ENCODE measurements at places on chromosomes 5 and 9.
A peak's percentile ranks its signal among the peaks of the same experiment; 100 is the strongest.

DNA sequence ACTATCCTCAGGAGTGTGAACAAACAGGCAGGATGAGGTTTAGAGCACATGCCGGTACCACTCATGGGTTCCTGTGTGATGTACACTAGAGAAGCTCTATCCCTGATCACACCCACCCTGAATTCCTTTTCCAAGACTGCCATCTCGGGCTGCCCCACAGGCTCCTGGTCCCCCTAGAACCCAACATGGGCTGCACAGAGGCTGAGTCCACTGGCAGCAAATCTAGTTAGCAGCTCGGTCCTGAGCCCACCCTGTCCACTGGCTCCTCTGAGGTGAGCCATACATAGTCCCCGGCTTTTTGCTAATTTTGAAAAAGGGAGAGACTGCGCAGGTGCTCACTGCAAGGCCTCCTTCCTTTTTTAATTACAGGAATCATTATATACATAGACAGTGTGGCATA lies 227.0 kb downstream of the FSTL4 start:
- no peak for DNase-seq

DNA sequence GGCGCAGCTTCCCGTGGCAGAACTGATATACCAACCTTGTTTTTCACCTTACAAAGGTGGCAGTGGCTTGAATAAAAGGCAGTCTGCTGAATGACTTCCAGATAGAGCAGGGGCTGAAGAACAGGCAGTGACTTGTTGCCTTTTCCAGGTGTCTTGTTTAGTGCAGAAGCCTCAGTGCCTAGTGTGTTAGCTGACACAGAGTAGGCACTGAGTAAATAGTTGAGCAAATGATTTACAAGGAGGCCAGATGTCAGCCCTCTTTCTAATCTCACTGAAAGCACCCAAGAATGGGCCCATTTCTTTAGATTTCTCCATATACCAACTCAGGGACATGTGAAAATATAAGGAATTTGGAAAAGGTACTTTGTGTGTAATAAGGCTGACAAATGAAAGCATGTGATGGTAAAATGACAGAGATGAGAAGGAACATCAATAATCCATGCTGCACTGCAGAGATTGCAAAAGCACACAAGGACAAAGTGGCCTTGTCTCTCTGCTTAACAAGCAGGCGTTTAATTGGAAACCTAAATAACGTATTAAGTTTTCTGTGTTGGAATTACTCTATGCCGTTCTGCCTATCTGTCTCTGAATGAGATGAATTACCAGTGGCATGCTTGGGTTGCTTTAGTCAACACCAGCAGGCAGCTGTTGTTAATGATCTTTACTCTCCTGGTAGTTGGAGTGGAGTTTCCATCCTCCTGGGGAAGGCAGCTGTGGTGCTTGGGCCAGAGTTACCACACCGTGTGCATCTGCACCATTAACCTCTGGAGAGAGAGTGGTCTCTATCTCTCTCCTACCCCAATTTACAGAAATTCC lies 360.1 kb upstream of the C9orf72 start:
- no peak for DNase-seq

GRCh38 chr5:151154931-151155774 lies 2.4 kb downstream of the ANXA6 start:
- no peak for DNase-seq

- no peak for DNase-seq
Observed at GRCh38 chr9:1400983-1401382, 350.8 kb downstream of the DMRT2 start.

- DNase-seq: no peak
Observed at GRCh38 chr5:136137497-136138220, 5.0 kb downstream of the SMAD5 start.

GRCh38 chr9:27726244-27727081 lies 153.2 kb upstream of the C9orf72 start:
- DNase-seq: no peak

- DNase-seq: no peak
Observed at GRCh38 chr5:2738700-2739359, 12.6 kb downstream of the IRX2 start.

DNA sequence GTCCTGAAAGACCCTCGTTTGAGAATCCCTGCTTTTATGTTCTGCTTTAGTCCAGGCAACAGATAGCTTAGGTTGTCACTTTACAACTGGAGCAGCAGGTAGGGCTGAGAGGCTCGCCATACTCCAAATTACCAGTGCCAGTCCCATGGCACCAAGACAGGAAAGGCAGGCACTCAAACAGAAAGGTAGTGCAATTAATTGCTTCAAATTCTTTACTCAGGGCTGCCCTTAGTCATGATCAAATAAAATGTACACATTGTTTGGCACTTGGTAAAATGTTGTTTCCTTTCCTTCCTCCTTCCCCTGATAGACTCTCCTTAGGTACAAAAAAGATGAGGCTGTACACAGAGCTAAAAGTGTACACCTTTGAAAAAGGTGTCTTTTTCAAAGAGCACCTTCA lies 115.8 kb upstream of the CCDC152 start:
- no peak for DNase-seq

GRCh38 chr9:76537150-76537646 lies 78.2 kb downstream of the GCNT1 start:
- no peak for DNase-seq

GRCh38 chr9:124558777-124559470 lies 51.7 kb upstream of the NR5A1 start:
- no peak for DNase-seq

DNA sequence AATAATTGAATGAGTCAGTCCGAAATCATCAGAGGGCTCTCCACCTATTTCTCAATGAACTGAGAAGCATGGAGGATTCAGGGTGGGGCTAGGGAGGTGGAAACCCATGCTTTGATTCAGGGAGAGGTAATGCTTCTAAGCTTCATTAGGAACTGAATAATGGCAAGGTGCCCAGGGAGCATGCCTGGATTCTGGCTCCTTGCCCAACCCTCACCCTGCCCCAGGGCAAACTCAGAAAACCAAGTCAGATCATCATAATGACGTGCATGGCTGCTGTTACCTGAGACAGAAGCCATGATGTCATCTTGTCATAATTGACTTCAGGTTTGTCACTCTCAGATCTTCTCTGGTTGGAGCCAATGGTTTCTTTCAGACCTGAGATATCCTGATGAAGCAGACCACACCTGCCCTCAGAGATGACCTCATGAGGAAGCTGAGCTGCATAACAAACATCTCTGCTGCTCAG lies 199.6 kb downstream of the SYK start:
- DNase-seq: no peak

DNA sequence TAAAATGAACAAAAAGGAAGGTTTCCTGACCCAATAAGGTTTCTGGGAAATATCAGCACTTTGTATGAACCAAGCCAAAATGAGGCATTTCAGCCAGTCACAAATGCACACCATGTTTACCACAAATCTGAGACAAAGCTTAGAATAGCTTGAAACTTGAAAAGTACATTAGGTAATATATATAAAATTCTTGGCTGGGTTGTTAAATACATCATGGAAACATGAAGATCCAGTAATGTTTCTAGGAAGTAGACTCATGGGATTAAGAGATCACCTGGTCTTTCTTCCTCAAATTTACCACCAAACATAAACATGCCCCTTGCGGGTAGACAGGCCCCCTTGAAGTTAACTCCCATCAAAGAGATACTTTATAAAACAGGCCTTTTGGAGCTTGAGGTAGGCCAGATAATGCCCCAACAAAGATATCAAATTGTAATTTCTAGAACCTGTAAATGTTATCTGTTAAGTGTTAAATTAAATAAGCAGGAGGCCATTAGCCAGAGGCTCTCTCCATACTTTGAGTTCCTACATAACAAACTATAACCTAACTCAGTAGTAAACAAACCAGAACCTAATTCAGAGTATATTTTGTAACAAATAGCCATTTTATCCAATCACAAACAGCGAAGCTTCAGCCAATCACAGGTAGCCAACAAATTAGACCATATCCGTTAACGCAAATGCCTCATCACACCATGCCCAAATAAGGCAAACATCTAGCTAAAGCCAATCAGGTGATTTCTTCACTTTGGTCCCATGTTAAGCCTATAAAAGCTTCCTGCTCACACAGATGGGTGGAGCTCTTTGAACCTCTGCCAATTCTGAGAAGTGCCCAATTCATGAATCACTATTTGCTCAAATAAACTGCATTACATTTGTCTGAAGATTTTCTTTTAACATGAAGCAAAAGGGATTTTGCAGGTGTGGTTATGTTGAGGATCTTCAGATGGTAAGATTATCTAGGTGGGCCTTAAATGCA lies 127.9 kb upstream of the TARS1 start:
- DNase-seq: no peak

DNA sequence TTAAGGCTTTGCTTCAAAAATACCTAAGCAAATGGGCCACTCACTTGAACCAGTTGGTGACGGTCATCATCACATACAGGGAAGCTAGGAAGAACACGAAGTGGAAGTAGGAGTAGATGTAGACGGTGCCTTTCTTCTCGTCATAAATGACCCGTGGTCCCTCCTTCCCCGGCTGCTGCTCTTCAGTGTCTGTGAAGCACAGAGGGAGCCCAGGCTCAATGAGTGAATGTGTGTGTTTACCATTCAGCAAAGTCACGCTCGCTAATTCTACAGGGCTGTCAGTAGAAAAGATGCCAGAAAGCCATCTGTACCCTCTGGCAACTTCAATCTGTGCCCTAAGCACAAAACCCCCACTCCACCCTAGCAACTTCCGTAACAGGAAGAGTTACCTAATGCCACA lies 109.8 kb downstream of the SERINC5 start:
- no peak for DNase-seq

GRCh38 chr5:68431601-68432337 lies 216.2 kb downstream of the PIK3R1 start:
- no peak for DNase-seq

GRCh38 chr9:122143876-122144405 lies 15.6 kb downstream of the NDUFA8 start:
- no peak for DNase-seq

- peak; percentile 47 for DNase-seq
Observed at GRCh38 chr5:177116631-177117373, 16.8 kb upstream of the NSD1 start.

DNA sequence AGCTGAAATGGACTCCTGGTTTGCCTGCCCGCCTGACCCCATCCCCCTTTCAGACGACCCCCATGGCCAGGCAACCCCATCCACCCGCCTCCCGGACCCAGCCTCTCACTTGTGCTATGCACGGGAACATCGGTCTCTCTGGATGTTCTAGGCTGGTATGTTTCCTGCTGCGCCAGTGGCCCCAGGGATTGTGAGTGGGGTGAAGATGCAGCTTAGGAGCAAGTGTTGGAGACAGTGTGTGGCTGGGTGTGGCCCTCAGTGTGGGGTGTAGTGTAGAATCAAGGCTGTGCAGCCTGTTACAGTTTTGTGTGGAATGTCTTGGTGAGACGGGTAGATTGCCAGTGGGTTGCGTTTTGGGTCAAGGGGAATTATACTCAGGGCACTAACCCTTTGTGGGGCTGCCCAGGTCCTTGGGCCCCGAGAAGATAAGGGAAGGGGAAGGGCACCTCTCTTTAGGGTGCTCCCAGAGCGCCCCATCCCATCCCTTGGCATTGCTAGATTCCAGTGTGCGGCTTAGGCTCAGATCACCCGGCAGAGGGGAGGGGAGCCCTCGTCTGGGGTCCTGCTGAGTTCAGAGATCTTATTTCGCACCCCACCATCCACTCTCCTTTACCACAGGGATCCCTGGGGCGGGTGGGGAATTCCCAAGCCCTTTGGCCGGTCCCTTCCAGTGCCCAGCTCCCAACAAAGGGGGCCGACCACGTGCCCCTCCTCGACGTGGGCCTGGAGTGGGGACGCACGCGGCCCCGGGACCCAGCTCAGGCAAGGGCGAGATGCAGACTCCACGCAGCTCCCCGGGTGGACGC lies 4.6 kb downstream of the IER5L start:
- no peak for DNase-seq

DNA sequence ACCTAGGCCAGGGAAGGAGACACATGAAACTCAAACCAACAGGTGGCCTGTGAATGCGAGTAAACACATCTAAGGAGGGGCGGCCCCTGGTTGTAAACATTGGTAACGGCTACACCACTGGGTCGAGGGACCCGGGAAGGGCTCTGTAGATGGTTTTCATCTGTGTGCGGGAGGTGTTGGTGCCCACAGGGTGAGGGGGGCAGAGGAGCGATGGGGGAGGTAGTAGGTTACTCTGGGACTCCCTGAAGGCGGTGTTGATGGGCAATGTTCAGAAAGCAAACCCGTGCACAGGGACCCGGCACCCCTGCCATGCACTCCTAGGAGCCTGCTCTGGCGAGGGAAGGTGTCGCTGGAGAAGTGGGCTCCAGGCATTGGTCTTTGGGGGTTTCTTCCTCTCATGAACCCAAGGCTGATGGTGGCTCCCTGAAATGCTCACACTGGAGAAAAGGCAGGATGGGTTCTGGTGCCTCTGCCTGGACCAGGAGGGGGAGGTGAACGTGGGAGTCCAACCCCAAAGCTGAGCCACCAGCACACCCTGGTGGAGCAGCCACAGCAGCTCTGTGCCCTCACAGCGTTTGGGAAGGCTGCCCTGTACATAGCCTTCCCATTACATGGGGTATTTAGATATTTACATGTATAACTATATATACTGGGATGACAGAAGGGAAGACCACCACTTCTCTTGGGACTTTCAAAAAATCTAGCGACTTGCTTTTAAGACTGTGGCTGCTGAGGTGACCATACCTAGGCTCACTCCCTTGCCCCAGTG lies 103.2 kb downstream of the ENTREP1 start:
- DNase-seq: no peak

DNA sequence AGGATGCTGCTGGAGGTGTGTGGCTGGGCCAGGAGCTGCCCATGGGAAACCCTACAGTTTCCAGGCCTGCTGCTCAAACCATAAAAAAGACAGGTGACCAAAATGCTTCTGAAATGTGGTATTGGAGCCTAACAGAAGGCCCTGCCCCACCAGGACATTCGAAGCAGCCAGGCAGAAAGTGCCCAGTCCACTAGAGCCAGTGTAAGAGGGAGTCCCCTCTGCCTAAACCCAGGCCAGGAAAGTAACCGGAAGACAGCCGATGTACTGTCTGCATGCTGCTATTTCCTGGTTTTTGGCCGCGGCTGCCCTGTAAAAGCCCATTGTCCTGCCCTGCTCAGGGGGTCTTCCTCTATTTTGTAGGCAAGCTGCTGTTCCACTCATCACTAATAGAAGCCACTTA lies 150.7 kb upstream of the IRX2 start:
- DNase-seq: no peak

DNA sequence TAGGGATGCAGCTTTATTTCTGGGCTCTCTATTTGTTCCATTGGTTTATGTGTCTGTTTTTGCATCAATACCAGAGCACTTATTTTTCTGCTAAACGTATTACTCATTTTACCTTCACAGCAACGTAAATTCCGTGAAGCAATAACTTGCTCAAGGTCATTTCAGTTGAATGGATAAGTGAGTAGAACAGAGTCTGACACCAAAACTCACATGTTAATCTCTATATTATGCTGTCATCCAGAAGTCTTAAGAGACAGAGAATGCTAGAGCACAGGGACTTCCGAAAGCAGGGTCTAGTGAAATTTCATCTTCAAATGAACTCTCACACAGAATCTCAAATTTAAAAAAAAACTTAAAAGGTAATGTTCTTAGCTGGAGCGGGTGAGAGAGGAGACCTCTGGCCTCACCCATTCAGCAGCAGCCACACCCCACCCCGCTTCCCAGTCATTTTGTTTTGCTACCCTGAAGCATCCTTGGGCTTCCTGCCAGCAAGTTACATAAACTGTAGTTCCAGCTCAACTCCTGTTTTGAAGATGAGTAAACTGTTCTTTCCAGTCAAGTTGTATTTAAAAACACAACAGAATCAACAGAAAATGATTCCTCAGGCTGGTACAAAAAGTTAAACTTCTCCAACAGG lies 69.3 kb downstream of the TRIM36 start:
- DNase-seq: no peak

Measured in cortex of kidney (tissue), 1 donor.